ENCODE measurements at places on chromosomes 6 and 20. TPM values are rescaled to one million over a fixed set of nuclear protein-coding genes. Genes with fewer than 3 reads are reported as not detected.

MUC21 gene
- not detected for total RNA-seq

CGA gene
- 0.35 TPM for total RNA-seq

ASXL1 gene
- 84.4 TPM for total RNA-seq

MCM3 gene
- 71.1 TPM for total RNA-seq

SEL1L2 gene
- total RNA-seq: not detected

CDSN gene
- total RNA-seq: not detected

DEFB119 gene
- not detected for total RNA-seq

SNAP91 gene
- total RNA-seq: 2.3 TPM

TP53TG5 gene
- total RNA-seq: 0.12 TPM

BHLHE23 gene
- total RNA-seq: not detected

NNAT gene
- 39.2 TPM for total RNA-seq

BLTP3A gene
- 12.0 TPM for total RNA-seq

RSPH3 gene
- total RNA-seq: 14.2 TPM

LAMP5 gene
- 4.0 TPM for total RNA-seq

SIRPD gene
- total RNA-seq: 0.12 TPM

DBNDD2 gene
- total RNA-seq: 12.9 TPM

ADAM33 gene
- 24.6 TPM for total RNA-seq

TP53INP2 gene
- total RNA-seq: 6.4 TPM

HLA-G gene
- not detected for total RNA-seq

MICB gene
- total RNA-seq: 3.6 TPM

ANGPT4 gene
- 0.12 TPM for total RNA-seq

DDX43 gene
- total RNA-seq: 0.12 TPM

MSH5 gene
- 18.9 TPM for total RNA-seq

NRSN1 gene
- total RNA-seq: 0.12 TPM

CCN2 gene
- total RNA-seq: 183 TPM

BTN1A1 gene
- total RNA-seq: not detected

OPRM1 gene
- total RNA-seq: not detected

SLC22A7 gene
- 0.18 TPM for total RNA-seq

SRSF3 gene
- total RNA-seq: 204 TPM

DPPA5 gene
- total RNA-seq: not detected

MOXD1 gene
- total RNA-seq: 209 TPM

VIP gene
- total RNA-seq: 0.23 TPM

PDYN gene
- total RNA-seq: 0.12 TPM

CPXM1 gene
- 146 TPM for total RNA-seq

PRL gene
- total RNA-seq: 0.58 TPM

PTPRK gene
- total RNA-seq: 87.8 TPM

DSP gene
- total RNA-seq: 54.6 TPM

LY6G5C gene
- 1.1 TPM for total RNA-seq

OR12D1 gene
- total RNA-seq: not detected

SEMG1 gene
- not detected for total RNA-seq

TMEM74B gene
- 2.7 TPM for total RNA-seq

SMIM29 gene
- total RNA-seq: 10.0 TPM

HS3ST5 gene
- 0.41 TPM for total RNA-seq

RIPOR2 gene
- total RNA-seq: 18.2 TPM

BRPF3 gene
- total RNA-seq: 27.7 TPM
